Natural killer cell (primary cell): ENCODE measurements at places on chromosomes 13 and 19. TPM values are rescaled to one million over a fixed set of nuclear protein-coding genes. Genes with fewer than 3 reads are reported as not detected.

The ELSPBP1 gene
- total RNA-seq = not detected

The GRK1 gene
- total RNA-seq = not detected

The C19orf73 gene
- 2.3 TPM for total RNA-seq

The SIGLEC5 gene
- total RNA-seq = 0.54 TPM

The CATSPERD gene
- not detected for total RNA-seq

The SCGB2B2 gene
- 1.1 TPM for total RNA-seq

The ALG11 gene
- 35.2 TPM for total RNA-seq

The ZNF8 gene
- 7.7 TPM for total RNA-seq

The C19orf18 gene
- 0.70 TPM for total RNA-seq

The RNF225 gene
- not detected for total RNA-seq

The OR7D2 gene
- not detected for total RNA-seq

The LATS2 gene
- 29.0 TPM for total RNA-seq
